ENCODE measurements at places on chromosomes 3 and 15.

GRCh38 chr15:82919231-82919886 lies 33.2 kb downstream of the HOMER2 start:
- no peak for DNase-seq

- no peak for DNase-seq
Observed at GRCh38 chr3:47586746-47587145, 8.1 kb upstream of the CSPG5 start.

DNA sequence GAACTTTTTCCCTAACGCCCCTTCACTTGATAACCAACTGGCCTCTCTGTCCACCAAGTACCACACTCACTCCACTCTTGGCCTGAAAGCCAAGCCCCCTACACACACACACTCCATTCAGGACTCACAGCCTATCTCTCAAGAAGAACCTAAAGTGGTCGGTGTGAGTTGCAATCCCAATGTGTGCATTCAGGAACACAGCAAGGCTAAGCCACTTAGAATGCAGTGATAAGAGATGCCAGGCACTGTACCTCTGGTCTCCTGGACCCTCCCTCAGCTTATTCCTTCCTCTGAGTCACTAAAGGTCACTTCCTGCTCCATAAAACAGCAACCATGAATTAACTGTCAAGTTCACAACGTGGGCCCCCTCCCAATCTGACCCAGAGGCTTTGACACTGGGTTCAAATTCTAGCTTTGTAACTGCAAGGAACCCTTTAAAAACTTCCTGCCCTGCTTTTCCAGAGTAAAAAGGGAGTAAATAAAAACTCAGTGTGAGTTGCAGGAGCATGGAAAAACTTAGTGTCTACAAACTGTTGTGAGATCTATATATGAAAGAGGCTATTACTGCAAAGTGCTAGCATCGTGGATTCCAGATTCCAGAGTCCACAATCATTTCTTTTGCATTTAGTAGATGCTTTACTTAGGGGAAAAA lies 17.6 kb upstream of the KCNMB3 start:
- DNase-seq, result no peak

- DNase-seq, result no peak
Observed at GRCh38 chr3:107561980-107562379, 39.2 kb downstream of the BBX start.

- DNase-seq, result no peak
Observed at GRCh38 chr3:94413336-94414108, 350.7 kb downstream of the NSUN3 start.

DNA sequence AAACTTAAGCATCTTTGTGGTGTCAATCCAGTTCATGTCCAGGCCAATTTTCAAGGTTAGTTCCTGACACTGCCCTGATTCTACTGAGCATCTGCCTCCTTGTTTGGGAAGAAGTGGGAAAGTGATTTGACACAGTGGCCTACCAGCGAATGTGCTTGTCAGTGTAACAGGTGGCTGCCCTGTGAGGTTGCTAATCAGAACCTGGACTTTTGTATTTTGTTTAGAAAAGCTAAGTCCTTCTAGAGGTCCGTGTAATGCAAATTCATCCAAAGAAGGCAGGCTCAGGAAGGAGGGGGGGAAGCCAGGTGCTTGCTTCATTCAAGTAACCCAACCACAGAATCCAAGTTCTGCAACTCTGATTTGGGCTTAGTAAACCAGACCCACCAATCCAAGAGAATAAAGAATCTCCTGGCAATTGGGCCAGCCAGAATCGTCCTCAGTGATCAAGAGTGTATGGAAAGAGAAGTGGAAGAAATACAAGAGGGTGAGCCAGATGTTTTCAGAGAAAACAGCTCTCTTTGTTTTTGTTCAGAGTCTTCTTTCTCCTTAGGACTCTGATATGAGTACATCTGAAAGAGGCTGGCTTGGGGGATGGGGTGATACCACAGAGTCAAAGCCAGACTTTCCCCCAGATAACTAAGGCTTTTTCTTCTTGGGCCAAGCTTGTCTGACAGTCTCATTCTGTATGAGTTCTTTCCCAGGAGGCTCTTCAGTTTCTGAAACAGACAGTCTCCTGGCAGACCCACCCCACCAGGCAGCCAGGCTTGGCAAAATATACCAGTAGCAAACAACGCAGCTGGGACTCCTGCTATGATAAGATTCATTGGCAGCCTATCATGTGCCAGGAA lies 508.9 kb upstream of the TBL1XR1 start:
- no peak for DNase-seq

DNA sequence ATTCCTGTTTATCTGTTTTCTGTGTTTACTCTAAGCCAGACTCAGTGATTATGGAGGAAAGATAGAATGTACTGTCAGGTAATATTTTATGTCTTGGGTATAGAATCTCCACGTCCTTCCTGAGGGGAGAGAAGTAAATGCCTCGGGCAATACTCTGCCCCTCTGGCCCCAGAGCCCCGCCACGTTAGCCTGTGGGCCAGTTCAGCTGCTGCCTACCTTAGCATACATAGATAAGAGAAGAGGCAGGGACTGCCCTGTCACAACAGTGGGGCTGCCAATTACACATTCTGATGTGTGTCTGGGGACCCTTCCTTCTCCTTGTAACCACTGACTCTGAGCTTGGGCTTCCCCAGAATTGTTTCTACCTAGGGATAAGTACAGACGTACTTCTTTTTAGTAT lies 347.7 kb upstream of the ATP11B start:
- no peak for DNase-seq

DNA sequence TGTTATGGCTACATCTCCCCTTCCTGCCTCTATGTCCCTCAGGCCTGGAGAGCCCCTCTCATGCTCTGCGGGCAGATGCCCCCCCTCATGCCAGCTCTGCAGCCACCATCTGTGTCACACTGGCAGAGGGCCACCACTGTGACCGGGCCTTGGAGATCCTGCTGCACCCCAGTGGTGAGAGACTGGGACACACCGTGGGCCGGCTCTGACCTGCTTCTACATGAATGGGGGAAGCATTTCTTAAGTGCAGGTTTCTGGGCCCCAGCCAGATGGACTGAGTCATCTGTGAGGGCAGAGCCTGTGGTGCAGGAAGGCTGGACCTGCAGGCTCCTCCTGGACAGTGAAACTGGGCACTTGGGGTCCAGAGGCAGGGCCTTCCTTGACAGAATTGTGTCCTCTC lies 4.8 kb downstream of the VWA5B2 start:
- DNase-seq, result no peak

GRCh38 chr15:49265911-49266310 lies 95.9 kb downstream of the GALK2 start:
- no peak for DNase-seq

DNA sequence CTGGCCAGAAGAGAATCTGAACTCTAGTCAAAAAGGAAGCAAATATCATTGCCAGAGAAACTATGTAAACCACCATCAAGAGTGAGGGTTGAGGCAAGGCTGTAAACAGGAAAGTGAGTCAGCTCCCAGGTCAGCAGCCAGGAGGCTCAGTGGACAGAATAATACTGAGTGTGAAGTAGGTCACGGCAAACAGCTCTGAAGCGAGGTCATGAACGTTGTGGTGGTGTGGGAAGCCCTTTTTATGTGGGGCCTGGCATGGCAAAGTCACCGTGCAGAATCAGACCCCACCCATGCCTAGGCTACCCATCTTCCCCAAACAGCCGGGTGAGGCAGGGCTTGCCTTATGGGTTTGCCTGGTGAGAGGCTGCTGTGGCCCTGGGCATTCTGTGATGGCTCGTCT lies 43.9 kb downstream of the THBS1 start:
- peak; percentile 83 for DNase-seq

- DNase-seq, result no peak
Observed at GRCh38 chr15:64466408-64467141, 6.2 kb downstream of the ZNF609 start.

DNA sequence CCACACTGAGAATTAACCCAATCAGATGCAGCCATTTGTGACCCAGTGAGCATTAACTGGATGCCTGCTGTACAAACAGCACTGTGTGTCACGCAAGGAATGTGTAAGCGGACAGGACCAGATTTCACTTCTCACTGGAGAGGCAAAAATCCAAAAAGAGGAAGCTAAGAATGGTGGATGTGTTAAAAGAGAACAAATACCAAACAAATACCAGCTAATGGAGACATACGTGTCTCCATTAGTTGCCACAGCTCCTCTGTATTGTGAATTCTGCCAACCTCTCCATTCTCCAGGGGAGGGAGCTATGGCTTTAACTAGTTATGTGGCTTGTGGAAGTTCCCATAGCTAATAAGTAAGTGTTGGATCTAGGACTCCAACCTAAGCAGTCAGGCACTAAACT lies 2.6 kb downstream of the LTF start:
- no peak for DNase-seq

DNA sequence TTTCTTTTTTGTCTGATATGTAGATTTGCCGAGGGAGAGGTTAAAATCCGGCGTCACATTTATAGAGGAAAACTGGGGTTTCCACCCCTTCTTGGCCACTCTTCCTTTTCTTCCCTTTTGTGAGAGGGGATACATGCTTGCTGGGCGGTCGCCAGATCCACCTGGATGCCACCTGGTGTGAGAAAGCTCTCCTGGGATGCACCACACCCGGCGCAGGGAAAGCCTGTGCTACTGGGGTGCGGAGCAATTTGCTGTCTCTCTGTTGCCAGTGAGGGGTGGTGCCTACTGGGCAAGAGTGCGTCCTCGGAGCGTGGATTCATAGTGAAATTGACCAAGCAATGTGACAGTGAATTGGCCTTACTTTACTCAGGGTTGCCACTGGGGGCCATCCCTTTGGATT lies 2.5 kb upstream of the RGMA start:
- DNase-seq, result no peak

- no peak for DNase-seq
Observed at GRCh38 chr3:27507111-27507510, 22.9 kb upstream of the SLC4A7 start.

DNA sequence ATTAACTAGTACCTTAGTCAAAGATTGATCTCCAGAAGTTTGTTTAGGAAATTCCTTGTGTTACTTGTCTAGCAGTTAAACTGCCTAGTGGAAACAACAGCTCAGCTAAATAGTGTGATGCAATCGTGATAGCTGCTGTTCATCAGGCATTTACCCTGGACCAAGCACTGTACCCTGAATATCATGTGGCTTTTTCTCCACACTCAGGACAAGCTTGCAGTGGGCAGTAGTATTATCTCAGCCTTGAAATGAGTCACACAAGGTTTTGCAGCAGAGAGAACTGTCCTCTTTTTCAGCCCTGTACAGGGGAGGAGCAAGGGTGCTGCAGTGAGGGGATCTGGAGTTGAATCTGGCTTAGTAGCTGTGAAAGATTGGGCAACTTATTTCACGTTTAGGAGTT lies 208.4 kb downstream of the TP63 start:
- no peak for DNase-seq

GRCh38 chr15:66608159-66608558 lies 42.4 kb upstream of the LCTL start:
- no peak for DNase-seq

DNA sequence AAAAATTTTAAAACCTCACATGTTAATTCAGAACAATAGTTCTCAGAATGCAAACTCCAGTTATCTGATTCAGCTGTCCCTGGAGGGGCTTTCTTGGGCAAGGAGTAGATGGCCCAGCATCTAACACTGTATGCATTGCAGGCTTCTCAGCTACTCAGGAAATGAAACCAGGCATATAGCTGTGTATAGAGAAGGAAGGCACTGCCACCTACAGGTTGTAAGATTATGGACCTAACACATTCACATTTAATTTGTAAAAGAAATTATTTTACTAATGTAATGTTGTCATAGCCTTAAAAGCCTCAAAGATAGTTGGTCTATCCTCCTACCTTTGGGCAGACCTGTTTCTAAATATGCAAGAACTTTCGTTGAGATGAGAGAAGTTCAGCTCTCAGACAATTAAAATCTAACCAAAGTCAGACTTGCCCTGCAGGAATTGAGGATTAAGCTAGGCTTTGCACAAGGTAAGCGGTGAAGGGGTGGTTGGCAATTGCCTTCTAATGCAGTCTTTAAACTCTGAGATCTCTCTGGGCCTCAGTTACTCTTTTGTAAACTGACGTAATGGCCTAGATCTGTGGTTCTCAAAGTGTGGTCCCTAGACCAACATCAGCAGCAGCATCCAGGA lies 132.8 kb upstream of the SLC24A5 start:
- no peak for DNase-seq

- DNase-seq, result no peak
Observed at GRCh38 chr3:105837143-105837740, 31.6 kb downstream of the CBLB start.

DNA sequence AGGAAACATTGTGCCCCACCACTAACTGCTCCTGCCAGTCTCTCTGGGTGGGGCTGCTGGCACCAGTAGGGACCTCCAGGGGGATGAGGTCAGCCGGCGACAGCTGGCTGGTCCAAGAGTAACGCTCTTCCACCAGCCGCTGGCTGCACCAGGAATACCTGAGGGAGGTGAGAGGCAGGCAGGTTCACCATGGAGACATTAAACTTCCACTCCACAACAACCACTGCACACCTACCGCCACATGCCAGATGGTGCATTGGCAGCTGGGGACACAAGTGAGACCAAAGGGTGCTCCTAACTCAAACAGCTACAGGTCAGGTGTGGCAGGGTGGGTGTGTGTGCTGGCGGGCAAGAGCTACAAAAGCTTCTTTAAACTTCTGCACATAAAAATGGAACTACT lies 4.5 kb downstream of the POLG start:
- DNase-seq, result no peak

DNA sequence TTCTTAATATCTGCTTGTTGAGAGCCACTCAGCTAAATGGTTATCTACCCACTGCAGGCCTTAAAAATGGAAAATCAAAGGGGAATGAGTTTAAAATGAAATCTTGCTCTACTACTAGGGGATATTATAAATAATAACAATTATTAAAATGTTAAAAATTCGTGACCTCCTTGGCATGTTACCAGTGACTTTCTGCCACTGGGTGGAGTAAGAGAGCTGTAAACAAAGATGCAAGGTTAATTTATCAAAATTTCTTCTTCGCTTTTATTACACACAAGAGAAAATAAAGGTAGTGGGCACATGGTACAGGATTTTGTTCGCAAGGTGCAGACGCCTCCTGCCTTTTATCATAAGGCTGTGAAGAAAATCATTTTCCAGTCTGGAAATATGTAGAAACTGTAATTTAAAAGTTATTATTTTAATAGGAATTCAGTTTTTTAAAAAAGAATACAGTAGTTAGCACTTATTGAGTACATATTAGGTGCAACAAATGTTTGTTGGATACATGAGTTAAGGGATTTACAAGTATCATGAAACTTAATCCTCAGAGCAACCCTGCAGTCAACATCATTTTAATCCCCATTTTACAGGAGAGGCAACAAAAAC lies 272.6 kb downstream of the SUCLG2 start:
- DNase-seq, result no peak

- DNase-seq, result no peak
Observed at GRCh38 chr3:130946882-130947281, 53.0 kb downstream of the ATP2C1 start.

- DNase-seq, result no peak
Observed at GRCh38 chr15:100695048-100695447, 92.7 kb downstream of the ASB7 start.

DNA sequence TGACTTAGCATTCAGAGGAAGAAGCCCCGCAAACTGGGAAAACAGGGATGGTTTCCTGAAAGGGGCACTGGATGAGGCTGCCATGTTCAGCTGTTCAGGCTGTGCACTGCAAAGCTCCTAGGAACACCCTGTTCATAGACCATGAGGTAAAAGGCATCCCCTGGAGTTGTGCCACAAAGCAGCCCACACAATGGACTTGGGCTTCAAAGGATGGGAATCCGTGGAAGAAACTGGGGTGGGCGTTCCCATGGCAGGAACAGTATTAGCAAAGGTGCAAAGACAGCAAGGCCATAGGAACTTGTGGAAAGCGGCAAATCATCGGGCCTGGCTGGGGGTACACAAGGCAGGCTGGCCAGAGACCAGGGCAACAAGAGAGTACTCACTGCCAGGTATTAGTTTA lies 8.9 kb downstream of the OXTR start:
- no peak for DNase-seq

GRCh38 chr15:100041127-100041828 lies 300.5 kb downstream of the ADAMTS17 start:
- no peak for DNase-seq

- no peak for DNase-seq
Observed at GRCh38 chr3:101685870-101686307, 629 bp downstream of the RPL24 start.

All from CD4-positive, alpha-beta T cell treated with Interleukin-6 at 100 ng/mL for 8 hours (primary cell).